ENCODE measurements at places on chromosomes 2 and 18.

GRCh38 chr2:124258140-124258880, 233.2 kb downstream of the CNTNAP5 start:
- no peak for DNase-seq

GRCh38 chr2:6452702-6453481, 412.8 kb downstream of the CMPK2 start:
- DNase-seq, result no peak

GRCh38 chr2:159807183-159808031, 9.4 kb upstream of the CD302 start:
- DNase-seq, result no peak

- DNase-seq, result no peak
Measured at GRCh38 chr2:36389091-36389564, 33.5 kb downstream of the CRIM1 start.

DNA sequence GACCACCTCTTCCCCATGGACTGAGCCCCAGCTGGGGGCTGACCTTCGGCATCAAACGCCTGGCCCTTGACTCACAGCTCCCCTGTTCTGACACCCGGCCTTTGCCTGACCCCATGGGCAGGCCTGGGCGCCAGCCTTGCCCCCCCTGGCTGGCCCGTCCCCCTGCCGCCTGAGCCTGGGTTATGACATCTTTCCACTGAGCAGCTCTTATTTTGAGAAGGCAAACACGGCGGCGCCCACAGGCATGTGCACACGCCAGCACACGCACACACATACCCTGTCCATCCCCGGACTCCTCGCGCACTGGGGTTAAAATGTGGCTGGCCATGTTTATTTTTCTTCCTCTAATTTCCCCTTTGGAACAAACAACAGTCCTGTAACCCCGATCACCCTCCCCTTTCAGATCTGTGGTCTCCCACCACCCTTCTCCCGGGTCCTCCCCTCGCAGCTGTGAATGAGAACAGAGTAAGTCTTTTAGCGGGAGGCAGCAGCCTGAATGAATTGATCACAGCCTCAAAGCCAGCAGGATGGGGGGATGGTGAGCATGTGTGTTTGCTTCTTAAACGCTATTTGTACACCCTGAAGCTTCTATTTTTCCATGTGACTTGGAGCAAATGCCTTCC, 11.8 kb upstream of the ATOH8 start:
- no peak for DNase-seq

DNA sequence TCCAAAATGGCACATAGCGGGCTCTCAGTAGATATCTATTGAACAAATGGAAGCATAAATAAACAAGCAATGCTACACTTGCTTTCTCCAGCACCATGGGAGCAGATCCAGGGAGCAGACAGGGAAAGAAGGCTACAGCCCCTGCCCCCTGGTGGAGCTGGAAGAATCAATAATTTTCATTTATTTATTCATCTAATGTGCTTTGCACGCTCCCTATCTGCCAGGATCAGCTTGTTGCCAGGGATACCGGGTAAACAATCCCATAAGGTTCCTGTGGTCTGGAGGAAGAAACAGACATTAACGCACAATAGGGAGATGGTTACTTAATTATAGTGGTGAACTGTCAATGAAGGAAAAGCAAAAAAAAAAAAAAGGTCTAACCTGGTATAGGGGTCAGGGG, 40.1 kb upstream of the CLASP1 start:
- no peak for DNase-seq

DNA sequence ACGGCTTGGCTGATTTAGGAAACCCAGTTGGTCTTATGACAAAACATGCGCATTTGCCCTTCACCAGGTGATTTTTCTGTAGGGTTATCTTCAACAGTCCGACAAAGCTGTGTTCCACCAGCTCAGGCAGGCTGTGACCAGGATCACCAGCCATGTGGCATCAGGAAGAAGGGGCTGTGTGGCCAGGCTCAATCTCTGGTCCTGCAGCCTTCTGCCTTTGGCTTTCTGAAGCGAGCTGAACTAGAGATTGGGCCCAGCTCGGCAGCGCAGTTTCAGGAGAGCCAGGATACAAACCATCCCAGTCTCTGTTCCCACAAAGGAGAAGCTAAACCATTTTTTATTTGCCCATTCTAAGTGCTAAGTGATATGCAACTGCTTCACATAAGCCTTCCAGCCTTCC, 282.3 kb downstream of the SOX11 start:
- no peak for DNase-seq

GRCh38 chr2:3001615-3002560, 375.7 kb downstream of the EIPR1 start:
- no peak for DNase-seq

DNA sequence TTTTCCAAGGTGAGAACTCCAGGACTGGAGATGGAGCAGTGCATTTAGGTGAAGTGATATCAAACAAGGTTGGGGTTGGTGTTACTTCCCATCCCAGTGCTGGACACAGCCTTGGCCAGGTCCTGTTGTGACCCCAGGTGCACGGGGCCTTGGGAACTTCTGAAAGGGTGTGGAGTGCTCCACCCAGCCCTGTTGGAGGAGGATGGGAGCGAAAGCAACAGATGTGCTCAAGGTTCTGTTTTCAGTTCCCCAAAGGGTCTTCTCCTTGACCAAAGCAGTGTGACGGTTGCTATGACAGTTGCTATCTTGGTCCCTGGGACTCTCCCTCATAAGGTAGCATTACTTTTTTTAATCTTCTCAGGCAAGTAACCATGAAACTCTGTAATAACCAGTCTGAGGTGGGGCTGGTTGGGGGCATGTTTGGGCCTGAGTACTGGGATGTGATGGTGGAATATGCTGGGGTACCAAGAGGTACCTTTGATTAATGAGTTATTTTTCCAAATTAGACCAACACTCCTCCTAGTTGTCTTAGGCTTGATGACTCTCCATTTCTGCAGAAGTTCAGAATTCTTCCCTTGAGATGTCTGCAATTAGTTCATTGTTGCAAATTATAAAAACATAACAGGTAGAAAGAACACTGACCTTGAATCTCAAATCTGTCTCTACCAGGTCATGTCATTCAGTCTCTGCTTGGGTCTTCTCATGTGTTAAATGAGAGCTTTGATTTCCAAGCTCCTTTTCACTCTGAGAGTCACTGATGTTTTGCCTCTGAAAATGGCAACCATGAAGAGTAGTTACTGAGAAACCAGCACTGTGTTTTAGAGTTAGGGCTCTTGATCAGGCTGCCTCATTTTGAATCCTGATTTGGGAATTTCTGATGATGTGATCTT, 154.5 kb downstream of the RPIA start:
- DNase-seq, result no peak

DNA sequence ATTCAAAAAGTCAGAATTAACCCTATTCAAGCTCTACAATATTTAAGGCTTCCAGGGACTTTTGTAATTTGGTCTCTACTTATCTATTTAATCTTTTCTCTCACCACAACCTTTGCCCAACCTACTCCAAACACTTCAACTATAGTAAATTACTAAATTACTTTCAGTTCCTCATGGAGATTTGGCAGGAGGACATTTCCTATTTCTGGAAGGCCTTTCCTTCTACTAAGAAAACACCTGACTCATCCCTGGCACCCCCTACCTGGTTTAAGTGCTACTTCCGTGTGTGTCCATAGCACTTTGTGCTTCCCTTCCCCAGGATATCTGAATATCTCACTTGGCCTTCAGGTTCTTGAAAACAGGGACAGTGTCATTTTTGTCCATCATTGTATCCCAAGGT, 96.3 kb downstream of the UPP2 start:
- DNase-seq, result no peak

- no peak for DNase-seq
Measured at GRCh38 chr18:28398471-28398870, 221.5 kb upstream of the CDH2 start.

DNA sequence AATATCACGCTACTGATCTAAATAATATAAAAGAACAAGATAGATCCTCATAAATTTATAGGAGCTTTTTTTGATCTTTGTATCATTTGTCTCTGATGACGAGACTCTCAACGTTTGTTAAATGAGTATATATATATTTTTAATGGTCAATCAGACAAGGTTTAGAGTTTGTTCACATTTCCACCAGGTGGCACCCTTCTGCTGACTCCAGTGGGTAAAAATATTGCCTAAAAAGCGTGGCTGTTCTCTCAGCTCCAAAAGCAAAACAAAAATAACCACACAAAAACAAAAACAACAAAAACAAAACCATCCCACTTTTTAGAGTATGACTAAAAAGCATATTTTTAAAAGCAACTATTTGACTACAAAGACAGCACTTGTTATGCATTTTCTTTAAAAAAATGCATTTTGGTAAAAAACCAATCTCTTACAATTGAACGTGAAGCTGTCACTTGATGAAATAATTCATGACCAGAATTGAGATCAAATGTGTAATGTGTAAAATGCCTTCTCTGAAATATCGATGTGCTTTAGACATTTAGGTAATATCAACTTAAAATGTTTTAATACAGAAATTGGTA, 723.2 kb downstream of the DPP10 start:
- no peak for DNase-seq

GRCh38 chr2:224142397-224143312, 103.6 kb upstream of the SERPINE2 start:
- no peak for DNase-seq

DNA sequence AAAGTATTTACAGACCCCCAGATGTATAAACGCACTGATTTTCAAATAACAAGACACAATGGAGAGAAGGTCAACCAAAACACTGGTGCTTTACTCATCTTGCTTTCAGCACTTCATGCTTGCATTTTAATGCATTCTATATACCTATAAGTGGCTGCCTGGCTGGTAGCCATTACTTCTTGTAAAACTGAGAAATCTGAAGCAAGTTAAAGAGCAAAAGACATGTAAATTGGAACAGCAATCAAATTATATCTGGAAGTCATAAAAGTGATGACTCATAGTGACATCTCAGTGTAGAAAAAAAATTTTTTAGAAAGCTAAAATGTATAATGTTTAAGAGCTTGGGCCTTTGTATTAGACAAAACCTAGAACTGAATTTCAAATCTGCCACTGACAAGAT, 106.2 kb downstream of the CCDC141 start:
- DNase-seq, result no peak

DNA sequence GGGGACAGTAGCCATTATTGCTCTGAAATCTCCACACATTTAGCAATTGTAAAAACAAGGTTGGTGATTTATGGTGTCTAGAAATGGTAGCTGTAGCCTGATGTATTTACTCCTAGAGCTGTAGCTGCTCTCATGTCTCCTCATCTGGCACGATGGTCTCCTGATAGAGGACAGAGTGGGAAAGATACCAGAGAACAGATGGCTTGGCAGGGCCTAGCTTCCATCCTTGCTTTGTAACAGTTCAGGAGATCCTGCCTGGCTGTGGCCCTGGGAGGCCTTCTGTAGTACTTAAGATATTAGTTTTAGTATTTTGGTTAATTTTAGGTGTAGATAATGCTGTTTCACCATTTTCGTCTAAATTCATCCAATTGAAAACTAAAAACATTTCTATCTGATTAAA, 6.7 kb downstream of the ATG16L1 start:
- no peak for DNase-seq
